ENCODE measurements at places on chromosomes 1 and 21.

DNA sequence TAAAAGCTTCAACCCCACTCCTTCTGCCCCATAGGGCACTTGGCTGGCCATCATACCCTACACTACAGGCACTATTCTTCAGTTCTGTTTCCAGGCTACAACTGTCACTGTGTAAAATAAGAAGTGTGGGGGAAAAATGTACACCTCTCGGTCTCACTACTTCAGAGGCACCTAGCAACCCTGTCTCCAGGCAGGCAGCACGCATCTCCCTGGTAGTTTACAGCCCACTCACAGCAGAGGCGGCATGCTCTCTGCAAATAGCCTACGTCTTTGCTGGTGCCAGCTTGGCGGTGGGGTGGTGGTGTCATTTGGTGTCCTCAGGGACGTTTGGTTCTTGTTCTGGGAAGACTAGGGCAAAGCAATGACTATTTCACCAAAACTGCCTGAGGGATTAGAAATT is 48.2 kb upstream of the BTG3 start:
- no peak for DNase-seq

DNA sequence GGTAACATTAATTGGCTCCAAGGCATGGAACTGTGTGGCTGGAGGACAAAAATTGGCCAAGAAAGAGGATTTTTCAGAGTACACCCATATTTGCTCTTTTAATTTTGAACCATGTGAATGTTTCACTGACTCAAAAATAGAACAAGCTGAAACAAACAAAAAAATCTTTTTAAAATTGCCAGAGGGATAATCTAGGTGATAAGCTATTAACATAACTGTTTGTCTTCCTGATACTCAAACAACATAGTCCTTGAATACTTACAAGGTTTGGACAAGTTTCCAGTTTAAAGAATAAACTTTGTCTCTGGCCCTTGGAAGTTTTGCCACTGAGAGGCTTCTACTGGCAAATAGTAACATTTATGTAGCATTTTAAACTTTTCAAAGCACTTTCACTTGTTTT is 30.0 kb upstream of the PIGC start:
- no peak for DNase-seq

GRCh38 chr1:23169727-23170335 is 1.2 kb upstream of the LUZP1 start:
- DNase-seq: no peak

GRCh38 chr1:15251857-15252835 is 5.1 kb downstream of the FHAD1 start:
- DNase-seq: no peak

DNA sequence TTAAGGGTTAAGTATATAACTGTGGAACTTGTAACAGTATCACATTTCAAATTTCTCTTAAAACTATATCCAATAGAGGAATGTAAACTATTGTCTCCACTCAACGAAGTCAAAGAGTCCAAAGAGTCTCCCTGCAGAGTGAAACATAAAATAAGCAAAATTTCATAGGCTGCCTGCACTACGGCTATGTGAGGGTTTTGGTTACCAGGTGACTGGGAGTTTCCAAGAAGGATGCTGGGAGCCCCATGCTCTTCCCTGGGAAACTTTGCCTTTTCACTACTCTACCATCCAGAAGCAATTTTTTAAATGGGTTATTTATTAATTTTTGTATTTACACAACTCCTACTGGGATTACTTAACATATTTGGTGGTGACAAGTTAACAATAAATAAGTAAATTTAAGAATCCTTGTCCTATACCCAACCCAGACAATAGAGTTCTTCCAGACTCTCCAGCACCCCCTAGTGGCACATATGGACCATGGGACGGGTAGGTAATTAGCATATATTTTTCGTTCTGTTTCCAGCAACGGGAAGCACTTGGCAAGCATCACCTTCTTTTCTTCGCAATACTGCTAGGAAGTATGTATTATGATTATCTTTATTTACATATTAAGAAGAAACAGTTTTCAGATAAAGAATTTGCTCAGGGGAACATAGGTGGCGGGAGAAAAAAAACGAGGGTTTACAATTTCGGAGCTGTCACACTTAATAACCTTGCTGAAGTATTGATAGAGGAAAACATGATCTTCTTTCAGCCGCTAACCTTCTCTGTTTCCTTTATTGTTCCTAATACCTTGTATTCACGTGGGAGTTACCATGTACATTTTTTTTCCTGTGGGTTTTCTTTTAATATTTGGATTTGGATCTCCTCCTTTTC is 3.5 kb downstream of the FMO2 start:
- peak; percentile 21 for DNase-seq

GRCh38 chr21:27173053-27173452 is 206.2 kb upstream of the ADAMTS5 start:
- no peak for DNase-seq

DNA sequence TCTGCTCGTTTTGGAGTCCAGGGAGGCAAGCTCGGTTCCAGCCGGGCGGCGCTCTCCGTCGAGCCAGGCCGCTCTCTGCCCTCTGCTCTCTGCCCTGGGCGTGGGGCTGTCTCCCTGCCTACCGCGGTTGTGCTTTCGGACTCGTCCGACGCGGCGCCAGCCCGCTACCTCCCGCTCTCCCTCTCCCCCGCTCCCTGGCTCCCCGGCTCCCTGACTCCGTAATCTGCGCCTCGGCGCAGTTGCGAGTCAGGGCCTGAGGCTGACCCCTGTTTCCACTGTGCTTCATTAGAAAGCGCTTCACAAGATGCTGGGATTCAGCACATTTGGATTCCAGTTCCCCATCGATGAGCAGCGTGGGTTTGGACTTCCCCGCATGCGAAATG is 2.2 kb downstream of the SOX13 start:
- DNase-seq: no peak

- no peak for DNase-seq
Observed at GRCh38 chr1:246280551-246280950, 226.5 kb downstream of the SMYD3 start.
